Stimulated activated CD8-positive, alpha-beta memory T cell treated with anti-CD3 and anti-CD28 coated beads, Interleukin-7, amount 100 ng/mL, for 48 hours (primary cell): ENCODE measurements at places on chromosomes 1 and 21.

DNA sequence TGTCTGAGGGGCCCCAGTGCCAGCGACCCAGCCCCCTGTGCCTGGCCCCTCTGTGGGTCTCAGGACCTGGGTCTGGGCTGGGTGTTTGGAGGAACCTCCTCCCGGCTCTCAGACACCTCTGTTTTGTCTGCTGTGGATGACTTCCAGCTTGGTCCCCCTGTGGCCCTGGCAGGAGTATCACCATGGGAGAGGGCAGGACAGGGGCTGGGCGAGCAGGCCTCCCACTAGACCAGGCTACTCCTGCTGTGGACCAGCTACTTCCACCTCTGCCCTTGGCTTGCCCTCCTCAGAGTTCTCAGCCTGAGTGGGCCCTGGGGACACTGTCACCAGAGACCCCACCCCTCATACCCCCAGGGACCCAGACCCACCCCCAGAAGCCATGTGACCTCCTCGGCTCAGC lies 21.8 kb downstream of the PLCH2 start:
- DNase-seq = no peak

GRCh38 chr1:219927956-219928790 lies at the start of gene SLC30A10:
TSS of gene SLC30A10 (minus strand) at chr1:219928557. CDS start at chr1:219928440, 117 bp downstream.
- no peak for DNase-seq

DNA sequence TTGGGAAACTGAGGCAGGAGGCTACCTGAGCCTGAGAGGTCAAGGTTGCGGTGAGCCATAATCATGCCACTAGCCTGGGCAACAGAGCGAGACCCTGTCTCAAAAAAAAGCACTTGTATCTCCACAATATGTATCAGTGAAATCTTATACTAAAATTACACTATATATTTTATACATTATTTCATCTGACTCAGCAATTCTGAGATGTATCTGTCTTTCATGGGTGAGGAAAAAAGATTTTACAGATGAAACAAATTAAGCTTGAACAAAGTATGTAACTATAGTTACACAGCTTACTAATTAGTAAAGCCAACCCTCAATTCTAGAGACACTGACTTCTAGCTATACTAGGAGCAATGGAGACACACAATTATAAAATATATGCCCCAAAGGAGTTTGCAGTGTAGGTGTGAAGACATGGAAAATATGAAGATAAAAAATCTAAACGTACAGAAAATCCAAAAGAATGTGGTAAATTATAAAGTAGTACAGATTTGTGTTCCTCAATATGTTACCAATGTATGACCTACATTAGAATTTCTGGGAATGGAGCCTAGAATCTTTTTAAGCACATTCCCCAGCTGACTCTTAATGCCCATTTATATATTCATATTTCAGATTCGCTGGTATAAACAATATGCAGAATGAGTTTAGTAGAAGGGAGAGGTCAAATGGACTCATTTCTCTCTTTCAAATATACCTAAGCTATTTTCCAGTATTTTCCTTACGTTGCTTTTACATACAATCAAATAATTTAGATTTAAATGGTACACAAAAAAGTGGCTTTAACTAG lies 14.6 kb downstream of the GTF2B start:
- DNase-seq = no peak

GRCh38 chr1:5577255-5578040 lies 414.8 kb downstream of the NPHP4 start:
- DNase-seq = no peak

DNA sequence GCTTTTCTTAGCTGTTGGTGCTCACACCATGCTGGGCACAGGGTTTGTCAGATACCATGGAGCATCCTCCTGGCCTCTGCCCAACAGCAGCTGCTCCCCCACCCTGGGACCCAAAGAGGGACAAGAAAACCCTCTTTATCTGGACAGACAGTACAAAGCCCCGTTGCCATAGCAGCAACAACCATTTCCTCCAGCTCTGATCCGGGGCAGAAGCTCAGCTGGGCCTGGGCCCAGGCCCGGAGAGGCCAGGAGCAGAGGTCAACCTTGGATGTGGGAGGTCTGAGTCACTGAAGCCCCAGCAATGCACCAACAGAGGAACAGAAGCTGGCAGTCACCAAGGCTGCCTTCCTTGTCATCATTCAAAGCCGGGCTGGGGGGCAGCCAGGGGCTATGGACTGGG lies 228.4 kb upstream of the POU3F1 start:
- DNase-seq = no peak

DNA sequence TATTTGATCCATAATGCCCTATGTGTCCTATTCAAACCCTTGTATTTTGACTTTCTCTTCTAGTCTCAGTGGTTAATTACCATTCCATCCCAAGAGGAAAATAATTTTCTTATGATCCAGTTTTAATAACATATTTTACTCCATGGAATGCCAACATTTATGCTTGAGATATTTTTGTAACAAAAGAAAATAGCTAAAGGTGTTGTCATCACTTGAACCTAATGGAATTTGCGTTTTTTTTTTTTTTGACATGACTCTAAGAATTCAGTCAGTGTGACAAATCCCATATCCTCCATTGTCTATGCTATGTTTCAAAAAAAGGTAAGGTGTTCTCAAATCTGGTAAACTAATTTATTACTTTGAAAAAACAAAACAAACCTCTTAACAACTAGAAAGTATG lies 324.1 kb upstream of the ADAMTS5 start:
- no peak for DNase-seq

DNA sequence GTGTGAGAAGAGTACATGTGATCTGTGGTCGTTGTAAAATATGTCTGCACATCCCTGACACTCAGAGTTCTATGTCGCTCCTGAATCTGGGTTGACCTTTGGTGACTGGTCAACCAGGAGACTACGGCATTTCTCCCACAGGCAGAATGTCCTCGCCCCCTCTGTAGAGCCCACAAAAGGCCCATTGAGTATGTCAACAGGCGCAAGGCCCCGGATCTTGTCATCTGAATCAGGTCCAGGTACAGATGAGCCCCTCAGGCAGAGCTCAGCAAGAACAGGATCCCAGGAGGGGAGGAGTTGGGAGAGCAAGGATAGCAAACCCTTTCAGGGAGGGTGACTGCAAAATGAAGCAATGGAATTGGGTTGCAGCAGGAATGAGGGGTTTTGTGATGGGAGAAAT lies 126.5 kb downstream of the MATN1 start:
- DNase-seq = no peak

DNA sequence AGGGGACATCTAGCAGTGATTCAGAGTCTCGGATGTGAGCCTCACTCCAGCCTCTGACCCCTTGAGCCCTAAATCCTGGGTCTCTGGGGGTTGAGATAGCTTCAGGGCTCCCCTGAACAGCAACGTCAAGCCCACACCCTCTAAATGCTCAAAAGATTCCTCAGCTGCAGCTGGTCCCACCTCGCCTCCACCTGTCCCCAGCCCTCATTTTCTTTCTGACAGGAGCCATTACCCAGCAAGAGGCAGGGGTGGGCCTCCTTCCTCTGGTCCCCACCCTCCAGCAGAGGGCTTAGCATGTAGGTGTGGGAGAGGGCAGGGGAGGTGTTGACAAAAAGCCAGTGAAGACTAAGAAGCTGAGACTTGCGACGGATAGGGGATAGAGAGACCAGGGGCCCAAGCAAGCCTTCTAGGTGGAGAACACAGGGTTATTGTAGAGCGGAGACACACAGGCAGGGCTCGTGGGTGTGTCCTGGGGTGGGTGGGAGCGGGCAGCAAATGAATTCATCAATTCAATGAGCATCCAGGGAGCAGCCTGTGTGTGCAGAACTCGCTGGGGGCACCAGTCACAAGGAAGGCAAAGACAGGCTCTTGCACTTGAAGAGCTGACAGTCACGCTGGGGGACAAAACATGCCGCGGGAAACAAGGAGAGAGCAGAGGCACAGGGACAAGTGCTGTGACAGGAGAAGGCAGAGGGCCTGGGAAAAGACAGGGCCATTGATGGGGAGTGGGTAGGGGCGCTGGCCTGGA lies 48.9 kb upstream of the GOLT1A start:
- DNase-seq = no peak

DNA sequence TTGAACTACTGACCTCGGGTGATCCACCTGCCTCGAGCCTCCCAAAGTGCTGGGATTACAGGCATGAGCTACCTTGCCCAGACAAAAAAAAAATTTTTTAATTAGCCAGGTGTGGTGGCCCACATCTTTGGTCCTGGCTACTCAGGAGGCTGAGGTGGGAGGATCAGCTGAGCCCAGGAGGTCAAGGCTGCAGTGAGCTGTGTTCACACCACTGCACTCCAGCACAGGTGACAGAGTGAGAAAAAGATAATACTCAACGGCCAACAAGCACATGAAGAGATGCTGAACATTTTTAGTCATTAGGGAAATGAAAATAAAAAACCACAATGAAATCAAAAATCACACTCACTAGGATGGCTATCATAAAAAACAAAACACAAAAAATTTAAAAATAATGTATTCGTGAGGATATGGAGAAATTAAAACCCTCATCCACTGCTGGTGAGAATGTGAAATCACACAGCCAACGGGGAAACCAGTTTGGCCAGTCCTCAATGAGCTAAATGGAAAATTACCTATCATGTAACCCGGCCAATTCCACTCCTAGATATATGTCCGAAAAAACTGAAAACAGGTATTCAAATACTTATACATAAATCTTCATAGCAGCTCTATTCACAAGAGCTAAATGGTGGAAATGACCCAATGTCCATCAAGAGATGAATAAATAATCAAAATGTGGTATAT lies 41.2 kb downstream of the ENAH start:
- no peak for DNase-seq

- DNase-seq = no peak
These were observed 125.5 kb upstream of the SERBP1 start for GRCh38 chr1:67555461-67556296.

GRCh38 chr1:180246579-180246978 lies 16.5 kb downstream of the LHX4 start:
- no peak for DNase-seq

DNA sequence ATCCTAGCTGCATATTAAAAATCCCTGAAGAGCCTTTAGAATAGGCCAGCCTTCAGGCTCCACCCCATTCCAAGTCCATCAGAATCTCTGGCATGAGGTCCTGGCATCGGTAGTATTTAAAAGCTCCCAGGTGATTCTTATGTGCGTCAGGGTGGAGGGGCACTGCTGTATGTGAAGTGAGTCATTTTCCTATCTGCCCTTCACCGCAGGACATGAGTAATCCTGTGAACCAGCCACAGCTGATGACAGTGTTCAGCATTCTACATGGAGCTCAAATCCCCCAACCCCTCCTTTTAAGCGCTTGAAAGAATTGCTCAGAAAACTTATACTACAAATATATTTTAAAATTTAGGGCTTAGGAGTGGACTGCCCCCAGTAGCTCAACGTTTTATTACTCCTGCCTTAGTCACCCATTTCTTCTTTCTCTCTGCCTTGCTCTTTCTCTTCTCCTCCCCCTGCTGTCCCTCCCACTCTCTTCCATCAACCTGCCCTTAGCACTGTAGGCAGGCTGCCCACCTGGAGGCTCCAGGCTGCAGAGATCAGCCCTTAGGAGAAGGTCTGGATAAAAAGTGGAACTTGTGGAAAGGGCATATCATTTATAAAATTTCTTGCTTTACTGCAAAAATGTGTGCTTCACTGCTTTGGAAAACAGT lies 73.8 kb upstream of the ZNF281 start:
- DNase-seq = peak; percentile 27

GRCh38 chr1:168629466-168629865 lies 53.1 kb downstream of the XCL1 start:
- no peak for DNase-seq

GRCh38 chr1:229716704-229717103 lies 90.7 kb downstream of the URB2 start:
- DNase-seq = no peak

GRCh38 chr1:159866905-159867663 lies 4.6 kb upstream of the VSIG8 start:
- DNase-seq = no peak

- DNase-seq = no peak
These were observed 580 bp downstream of the RBM34 start for GRCh38 chr1:235160383-235160956.

DNA sequence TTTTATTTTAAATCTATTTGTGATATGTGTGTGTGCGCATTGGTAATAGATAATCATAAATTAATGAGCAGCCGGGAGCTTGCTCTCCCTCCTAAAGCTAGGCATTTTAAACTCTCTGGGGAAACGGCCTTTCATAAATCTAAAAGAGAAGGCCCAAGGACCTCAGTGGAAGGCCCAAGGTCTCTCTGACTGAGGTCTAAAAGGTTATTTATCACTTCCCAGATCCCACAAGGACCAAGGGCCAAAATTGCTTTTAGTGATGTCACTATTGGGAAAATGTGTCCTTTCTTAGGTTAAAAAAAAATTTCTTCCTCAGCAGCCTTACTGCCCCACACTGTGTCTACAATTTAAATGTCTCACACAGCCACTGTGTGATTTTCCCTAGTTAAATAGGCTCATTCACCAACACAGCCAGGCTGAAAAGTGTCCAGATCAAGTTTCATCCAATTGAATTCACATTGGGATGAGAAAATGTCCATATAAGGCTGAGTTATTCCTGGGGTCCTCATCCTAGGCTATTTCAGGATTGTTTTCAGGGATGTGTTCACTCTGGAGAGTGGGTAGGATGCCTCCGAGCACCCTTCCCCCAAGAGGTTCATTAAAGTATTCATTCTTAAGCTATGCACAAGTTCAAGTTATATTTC lies 46.1 kb downstream of the SLC44A3 start:
- DNase-seq = no peak

GRCh38 chr21:41366522-41367151 lies 4.8 kb downstream of the MX2 start:
- DNase-seq = no peak

- DNase-seq = no peak
These were observed 3.1 kb downstream of the BTG2 start for GRCh38 chr1:203308328-203308922.

DNA sequence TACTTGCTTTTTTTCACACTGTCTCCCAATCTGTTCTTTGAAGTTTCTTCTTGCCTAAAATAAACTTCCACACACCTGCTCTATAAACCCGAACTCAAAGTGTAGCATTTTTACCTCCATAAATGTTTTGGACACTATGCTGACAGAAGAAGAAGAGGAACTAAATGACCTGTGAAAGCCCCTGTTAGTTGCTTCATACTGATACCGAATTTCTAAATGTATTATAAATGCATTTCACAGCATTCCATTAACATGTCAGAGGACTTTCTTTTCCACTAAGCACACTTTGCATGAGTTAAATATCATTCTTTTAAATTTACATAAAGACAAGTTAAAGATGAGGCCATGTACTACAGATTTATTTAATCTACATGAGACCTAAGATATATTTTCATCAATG lies 281.0 kb downstream of the SMYD3 start:
- DNase-seq = no peak

GRCh38 chr1:24459551-24460266 lies 42.9 kb upstream of the RCAN3 start:
- DNase-seq = no peak
